ENCODE measurements at places on chromosomes 4 and X.

DNA sequence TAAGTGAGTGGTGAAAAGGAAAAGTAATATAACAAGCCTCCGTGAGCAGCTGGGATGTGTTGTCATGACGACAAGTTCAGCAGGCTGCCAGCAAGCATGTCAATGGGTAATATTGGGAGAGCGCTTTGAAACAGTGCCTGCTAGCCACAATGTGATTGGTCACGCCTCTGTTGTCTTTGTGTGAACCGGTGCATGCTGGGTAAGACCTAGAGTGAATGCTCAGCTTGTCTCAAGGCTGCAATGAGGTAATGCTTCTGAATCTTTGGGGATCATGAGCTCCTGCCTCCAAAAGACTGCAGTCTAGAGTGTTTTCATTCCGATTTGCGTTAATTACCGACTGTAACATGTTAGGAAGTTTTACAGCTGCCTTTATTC lies 54.9 kb downstream of the STOX2 start:
- DNase-seq = no peak

- DNase-seq = no peak
Measured at GRCh38 chr4:184590196-184590595, 59.1 kb downstream of the CASP3 start.

DNA sequence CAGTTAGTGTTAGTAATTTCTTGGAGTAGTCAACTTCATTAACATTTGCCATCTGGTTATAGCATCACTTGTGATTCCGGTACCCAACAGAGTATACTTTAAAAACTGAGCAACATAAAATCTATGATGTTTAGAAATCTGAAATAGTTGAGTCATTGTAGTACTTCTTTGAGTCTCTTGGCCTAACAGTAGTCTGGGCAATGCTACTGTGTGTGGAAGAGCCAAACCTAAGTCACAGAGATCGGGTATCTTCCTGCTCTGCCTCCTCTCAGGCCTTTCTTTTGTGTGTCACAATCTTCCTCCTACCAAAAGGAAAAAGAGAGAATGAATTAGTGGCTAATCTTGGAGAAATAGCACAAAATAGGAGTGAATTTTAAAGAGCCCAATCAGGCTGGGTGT lies 25.5 kb downstream of the DCUN1D4 start:
- DNase-seq = no peak

DNA sequence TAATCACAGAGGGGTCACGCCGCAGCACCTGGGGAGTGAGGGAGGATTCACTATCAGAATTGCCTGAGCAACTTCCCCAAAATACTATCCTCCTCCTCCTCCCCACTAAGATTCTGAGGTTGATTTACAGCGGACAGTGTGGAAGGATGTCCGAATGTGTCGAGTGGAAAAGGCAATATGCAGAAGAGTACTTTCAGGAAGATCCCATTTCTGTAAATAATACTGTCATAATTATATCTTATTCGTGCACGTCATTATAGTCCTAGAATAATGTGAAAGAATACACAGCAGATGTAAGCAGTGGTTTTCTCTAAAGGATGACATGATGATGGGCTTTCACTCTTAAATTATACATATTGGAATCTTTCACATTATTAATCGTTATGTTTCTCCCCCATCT lies 149.8 kb upstream of the NOCT start:
- DNase-seq = no peak

DNA sequence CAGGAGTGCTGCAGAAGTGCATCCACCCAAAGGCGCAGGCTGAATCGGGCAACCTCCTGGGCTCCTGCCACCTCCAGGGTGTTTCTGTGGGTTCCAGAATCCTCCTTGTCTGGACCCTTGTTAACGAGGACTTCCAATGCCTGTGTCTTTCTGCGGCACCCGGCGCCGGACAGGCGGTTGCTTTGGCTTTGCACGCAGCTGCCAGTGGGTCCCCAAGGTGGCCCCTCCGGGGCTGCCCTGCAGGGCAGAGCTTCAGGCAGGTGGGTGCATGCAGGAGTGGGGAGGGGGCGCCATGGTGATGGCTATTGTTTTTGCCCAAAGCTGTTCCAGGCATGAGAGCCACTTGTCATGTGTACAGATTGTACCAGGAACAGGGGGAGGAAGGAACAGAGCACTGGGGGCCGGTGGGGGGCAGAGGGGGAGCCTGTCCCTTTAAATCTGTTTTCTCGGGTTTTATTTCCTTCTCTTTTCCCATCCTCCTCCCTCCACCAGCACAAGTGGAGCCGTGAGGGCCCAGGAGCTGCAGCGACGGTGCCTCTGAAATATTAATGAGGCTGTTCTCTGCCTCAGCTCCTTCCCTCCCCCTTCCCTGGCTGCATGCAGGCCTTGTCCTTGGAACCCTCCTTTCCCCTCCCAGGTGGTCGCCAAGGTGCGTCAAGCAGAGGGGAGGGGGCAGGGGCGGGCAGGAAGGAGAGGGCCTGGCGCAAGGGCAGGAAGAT lies 13.1 kb downstream of the ATP2B3 start:
- no peak for DNase-seq

DNA sequence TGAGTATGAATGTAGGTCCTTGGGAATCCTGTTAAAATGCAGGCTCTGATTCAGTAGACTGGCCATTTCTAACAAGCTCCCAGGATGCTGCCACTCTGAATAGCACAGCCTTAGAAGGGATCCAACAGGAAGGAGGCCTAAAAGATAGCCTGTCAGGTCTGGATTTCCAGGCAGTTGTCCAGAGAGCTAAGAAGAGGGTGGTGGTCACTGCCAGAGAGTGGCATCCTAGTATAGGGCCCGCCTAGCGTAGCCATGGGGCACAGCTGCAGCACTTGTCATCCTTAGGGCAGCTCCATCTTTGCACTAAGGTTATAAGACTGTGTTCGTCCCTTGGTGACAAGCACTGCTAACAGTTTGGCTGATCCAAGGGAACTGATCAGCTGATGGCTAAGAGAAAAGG lies 20.5 kb upstream of the NUP54 start:
- no peak for DNase-seq

- no peak for DNase-seq
Measured at GRCh38 chr4:41285202-41285863, 28.6 kb downstream of the UCHL1 start.

DNA sequence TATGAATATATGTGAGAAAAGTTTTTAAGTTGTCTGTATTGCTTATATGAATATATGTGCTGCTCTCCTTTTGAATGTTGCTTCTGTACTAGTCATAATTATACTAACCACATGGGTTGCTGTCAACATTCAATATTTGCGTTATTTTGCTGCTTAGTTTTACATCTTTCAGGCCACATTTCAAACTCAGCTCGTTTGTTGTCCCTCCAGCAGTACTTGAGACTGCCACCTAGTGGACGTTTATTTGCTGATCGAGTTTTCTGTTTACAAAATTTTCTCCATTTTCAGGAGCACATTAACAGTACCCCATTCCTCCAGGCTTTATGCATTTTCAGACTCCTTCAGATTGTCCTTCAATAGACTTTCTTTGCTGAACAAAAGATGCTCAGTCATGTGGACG lies 75.8 kb downstream of the NUDT11 start:
- DNase-seq = no peak

DNA sequence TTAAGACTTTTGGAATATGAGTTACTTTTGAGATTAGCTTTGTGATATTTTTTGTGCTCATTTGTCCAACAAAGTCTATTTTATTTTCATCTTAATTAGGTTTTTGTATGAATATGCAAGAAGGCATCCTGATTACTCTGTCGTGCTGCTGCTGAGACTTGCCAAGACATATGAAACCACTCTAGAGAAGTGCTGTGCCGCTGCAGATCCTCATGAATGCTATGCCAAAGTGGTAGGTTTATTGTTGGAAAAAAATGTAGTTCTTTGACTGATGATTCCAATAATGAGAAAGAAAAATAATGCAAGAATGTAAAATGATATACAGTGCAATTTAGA lies 10.8 kb downstream of the ALB start:
- DNase-seq = no peak

GRCh38 chrX:30027636-30028035 lies 187.7 kb upstream of the MAGEB2 start:
- no peak for DNase-seq

GRCh38 chr4:8906668-8906970 lies 35.0 kb upstream of the HMX1 start:
- no peak for DNase-seq

DNA sequence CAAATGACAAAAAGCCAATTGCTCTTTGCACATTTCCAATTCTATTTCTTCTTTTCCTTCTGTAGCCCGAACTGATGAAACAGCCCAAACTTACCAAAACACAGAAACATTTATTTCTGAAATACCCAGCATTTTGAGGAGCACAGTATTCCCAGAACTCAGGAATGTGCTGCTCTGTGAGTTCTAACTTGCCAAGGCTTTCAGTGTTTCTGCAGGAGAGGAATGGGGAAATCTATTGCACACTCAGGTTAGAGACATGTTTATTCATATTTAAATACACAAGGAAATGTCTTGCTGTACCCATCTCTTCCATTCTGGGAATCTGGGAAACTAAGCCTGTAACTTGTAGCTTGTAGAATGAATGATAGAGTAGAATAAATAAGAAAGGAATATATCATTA lies 10.7 kb downstream of the TMPRSS11D start:
- no peak for DNase-seq

DNA sequence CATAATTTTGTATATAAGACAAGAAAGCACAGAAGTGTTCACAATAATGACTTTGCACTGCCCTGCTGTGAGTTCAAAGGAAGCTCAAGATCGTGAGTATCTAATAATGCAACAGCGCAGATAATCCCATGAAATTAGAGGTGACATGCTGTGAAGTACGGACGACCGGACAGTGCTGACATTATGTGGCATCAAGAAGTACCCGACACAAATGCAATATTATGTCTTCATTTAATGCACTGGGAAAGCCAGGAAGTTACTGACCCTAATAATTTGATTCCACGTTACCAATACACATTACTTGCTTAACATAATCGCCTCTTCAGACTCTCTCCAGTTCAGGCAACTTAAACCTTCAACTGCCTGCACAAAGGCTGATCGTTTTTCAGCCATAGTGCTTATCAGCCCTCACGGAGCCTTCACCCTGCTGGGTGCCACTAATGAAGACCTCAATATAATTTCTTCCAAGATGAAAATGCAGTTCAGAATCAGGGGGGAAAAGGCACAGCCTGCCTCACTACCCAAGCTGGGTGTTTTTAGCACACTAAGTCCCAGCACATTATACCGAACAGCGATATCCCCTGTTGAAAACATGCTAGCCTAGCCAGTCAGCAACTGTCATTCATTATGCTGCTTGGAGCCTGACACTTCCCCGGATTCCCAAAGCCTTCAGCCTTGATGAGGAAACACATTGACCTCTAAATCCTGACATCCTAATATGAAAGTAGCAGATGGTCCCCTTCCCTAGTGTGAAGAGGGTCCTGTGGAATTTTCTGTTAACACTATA lies 56.1 kb downstream of the SLC7A11 start:
- DNase-seq = no peak

- no peak for DNase-seq
Measured at GRCh38 chr4:150278206-150278605, 200.0 kb downstream of the DCLK2 start.

DNA sequence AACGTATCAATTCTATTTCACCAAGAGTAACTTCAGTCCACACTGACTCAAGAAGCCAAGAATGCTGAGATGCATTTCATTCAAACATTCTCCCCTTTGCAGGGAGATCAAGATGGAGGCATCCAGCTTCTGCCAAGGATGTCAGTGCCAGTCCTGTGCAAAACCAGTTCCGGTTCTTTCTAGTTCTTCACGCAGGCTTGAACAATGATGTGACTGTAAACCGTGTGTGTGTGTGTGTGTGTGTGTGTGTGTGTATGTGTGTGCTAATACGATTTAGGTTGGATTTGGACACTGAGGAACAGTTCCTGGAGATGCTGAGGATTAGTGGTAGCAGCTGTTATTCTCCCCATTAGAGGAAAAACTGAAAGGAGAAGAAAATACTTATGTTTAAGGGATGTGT lies at the start of gene REELD1:
Gene REELD1, plus strand, starts transcription at position 301 of the 400 bp plus-strand sequence. CDS start 2,415 bp downstream, outside the sequence.
- no peak for DNase-seq

GRCh38 chr4:48493452-48494100 lies 3.5 kb downstream of the ZAR1 start:
- DNase-seq = no peak

GRCh38 chrX:16659321-16659720 lies 9.4 kb downstream of the S100G start:
- no peak for DNase-seq

DNA sequence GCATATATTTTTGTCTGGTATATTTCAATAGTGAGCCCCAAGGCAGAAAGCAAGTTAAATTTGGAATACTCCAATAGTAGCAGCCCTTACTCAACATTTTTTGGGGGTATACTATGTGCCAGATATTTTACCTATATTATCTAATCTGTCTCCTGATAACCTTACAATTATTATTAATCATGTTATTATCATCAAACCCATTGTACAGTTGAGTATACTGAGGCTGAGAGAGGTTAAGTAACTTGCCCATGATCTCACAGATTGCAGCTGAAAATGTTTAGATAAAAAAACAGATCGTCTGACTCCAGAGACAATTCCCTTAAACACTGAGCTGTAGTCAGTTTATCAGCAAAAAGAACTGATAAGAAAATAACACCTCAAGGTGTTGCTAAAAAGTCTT lies 6.5 kb upstream of the RBBP7 start:
- DNase-seq = no peak

DNA sequence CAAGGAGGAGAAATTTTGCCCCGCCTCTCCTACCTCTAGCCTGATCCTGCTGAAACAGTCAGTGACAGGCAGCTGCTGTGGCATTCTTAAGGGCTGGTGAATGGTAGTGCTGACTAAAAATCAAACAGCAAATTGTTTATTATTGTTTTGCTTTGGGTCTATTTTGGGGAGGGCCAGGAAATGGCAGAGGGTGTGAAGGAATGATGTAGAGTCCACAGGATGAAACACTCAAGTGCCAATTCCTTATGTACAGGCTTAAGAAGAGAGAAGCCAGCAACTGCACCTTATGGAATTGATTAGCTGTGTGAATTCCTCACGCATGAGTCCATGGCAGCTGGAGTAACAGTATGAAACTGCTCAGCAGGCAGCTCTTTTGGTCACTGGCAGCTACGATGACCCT lies 39.7 kb downstream of the VEGFC start:
- no peak for DNase-seq

DNA sequence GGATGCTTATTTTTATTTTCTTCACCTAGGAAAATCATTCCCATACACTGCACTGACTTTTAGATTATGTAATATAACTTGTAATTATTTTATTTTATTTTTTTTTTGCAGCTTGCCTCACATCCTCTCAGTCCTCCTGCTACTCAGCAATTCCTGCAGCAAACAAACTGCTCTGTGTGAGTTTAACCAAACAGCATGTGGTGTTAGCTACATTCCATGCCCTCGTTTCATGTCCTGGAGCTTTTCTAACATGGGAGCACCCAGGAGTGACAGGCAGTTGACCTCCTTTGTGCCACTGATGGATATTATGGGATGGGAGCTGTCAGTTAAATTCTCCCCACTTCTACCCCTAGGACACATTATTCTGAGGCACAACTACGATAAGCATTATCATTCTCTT lies 24.8 kb downstream of the CXCL1 start:
- no peak for DNase-seq

DNA sequence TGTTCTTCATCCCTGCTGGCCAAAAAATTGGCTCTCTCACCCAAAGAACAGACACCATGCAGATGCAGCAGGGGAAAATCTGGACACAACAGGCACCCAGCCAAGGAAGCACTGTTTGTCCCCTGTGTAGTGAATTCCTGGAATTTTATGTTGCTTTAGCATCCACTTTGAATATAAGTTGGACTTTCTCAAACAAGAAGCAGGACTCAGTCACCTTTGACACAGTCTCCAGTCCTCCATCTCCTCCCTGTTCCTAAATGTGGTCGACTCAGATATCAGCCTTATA lies 11.8 kb downstream of the ZNF182 start:
- no peak for DNase-seq
